ENCODE measurements at places on chromosomes 11 and 22. TPM values are rescaled to one million over a fixed set of nuclear protein-coding genes. Genes with fewer than 3 reads are reported as not detected.

DNA sequence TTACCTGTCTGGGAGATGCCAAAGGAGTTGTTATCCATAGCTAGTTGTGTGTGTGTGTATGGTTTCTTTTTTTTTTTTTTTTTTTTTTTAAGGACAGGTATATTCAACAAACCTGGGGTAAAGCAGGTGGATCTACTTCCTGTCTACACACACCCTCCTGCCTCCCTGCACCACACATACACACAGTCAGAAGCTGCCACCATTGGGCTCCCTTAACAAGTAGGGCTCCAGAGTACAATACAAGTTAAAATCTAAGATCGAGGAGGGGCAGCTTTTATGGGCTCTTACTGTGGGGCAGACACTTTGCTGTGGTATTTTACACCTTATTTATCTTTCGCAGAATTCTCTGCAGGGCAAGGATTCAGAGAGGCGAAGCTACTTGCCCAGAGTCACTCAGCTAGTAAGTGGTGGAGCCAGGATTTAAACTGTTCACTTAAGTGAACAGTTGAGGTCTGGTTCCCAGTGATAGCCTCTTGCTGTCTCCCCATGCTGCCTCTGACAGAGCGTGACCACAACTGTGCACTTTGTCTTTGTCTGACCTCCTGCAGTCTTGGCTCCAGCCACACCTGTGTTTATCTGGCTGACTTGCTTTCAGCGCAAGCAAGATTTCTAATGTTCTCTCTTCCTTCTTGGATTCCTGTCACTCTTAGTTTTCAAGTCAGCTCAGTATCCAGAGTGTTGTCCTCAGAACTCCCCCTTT, 135.0 kb downstream of the CSNK2A3 start:
- DNase-seq = no peak

GRCh38 chr22:30227438-30228228, 18.9 kb downstream of the LIF start:
- DNase-seq = no peak

DERL3 gene
- 3.2 TPM for polyA plus RNA-seq

CCDC87 gene
- polyA plus RNA-seq = 0.27 TPM

All from left kidney (tissue), 8 donors.